ENCODE measurements at places on chromosomes 1 and 21.

- DNase-seq, result no peak
Measured at GRCh38 chr1:40344597-40344996, 27.5 kb upstream of the COL9A2 start.

- DNase-seq, result no peak
Measured at GRCh38 chr21:26973226-26973625, 6.3 kb upstream of the ADAMTS5 start.

DNA sequence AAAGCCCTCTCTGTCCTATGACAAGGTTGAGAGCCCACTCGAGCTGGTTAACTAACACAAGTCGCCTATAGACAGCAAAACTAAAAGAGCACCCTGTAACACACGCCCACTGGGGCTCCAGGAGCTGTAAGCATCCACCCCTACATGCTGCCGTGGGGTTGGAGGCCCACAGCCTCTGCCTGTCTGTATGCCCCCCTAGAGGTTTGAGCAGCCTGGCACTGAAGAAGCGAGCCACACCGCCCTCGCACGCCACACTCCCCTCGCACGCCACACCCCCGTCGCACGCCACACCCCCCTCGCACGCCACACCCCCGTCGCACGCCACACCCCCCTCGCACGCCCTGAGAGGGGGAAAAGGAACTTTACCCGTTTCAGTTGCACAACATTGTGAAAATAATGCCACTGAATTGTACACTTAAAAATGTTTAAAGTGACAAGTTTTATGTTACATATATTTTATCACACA is 13.2 kb upstream of the HMGCL start:
- no peak for DNase-seq

DNA sequence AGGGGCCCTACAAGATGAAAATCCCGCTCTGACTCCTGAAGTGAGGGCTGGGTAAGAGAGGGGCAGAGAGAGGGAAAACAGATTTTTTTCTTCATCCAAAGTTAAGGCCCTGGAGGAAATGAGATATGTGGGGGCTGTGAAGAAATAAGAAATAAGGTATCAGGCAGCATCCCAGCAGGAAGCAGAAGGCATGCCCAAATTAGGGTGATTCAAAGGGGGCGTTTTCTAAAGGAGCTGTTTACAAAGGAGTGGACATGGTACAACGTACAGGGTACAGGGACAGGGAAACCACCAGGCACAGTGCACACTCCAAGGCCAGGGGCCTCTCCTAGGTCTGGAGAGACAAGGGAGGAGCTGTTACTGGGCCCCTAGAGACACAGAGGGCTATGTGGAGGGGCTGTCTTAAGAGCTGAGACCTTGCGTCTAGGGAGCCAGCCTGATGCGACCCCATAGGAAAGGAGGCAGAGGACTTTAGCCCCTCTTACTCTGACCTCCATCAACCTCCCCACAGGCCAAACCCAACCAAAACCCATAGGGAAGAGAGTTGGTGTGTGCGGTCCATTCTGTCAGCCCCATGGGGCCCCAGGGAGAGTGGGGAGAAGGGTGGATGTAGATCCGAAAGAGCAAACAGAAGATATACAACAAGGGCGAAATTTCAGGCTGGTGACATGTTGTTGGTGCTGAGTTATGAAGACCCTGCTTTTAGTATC is 38.6 kb downstream of the STYXL2 start:
- DNase-seq, result no peak

DNA sequence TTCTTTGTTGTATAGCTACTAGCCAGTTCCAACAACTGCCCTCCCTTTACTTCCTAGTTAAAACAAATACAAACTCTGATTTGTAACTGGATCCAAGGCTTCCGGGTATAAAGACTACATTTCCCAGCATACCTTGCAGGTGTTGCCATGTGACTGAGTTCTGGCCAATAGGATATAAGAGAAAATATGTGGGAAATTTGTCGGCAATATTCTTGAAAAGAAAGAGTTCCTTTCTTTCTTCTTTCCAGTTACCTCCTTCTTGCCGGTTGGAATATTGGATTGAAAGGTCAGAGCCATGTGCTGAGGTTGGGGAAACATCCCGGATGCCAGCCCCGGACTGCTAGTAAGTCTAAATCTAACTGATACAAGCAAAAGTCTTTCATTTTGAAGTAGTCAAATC is 23.0 kb upstream of the ZBTB40 start:
- no peak for DNase-seq
